ENCODE measurements at places on chromosomes 16 and 17.

DNA sequence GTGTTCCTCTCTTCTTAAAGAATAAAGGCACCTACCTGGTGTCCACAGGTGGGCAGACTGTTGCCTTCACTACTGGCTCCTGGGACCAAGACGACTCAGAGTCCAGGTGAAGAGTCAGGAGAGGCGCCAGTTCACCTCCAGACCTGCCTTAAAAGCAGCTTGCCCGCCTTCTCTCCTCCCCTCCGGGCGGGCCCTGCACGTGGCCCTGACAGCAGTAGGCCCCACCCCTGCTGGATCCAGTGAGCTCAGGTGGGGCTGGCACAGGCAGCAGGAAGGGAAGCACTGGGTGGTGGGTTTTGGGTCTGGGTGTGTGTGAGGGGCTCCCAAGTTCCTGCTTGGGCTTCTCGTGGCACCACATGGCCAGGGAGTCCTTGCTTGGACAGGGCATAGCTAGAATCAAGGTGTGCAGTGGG lies at the start of gene TNS4:
TNS4 (minus strand) TSS at position 125 of the 413 bp plus-strand sequence. CDS start 5,198 bp downstream, outside the sequence.
- no peak for DNase-seq

DNA sequence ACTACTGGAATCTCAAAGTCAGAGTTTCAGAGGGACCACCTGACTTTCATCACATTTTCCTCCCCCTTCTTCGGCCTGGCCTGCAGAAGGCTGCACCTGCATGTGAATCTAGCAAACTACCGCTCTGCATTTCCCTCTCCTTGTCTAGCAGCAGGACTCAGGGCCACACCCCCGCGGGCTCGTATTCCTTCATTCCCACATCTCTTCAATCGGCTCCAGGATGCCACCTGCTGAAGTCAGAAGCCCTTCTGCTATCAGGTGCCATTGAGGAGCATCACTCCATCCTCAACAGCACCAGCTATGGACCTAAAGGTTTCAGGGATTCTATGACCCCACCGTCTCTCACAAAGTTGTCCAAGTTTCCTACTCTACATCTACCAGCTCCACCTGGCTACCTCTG lies 169.5 kb downstream of the VPS53 start:
- DNase-seq: no peak

DNA sequence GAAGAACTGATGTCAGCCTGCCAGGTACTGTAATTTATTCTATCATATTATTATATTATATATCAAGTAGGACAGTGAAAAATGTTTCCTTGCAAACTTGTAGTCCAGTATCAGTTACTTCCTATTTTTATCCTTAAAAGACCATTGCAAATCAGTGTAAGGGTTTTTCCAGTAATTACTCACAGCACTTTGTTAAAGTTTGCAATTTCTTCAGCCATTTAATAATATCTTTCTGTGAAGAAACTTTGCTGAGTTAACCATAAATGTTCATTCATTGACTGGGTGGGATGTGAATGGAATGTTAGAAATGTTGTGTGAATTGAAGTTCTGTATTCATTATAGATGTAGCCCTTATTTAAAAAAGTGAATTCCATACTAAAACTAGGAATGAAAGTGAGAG lies 26.7 kb downstream of the HAPSTR1 start:
- no peak for DNase-seq

- DNase-seq: peak; percentile 57
Observed at GRCh38 chr17:31394544-31394943, 3.1 kb downstream of the RAB11FIP4 start.

DNA sequence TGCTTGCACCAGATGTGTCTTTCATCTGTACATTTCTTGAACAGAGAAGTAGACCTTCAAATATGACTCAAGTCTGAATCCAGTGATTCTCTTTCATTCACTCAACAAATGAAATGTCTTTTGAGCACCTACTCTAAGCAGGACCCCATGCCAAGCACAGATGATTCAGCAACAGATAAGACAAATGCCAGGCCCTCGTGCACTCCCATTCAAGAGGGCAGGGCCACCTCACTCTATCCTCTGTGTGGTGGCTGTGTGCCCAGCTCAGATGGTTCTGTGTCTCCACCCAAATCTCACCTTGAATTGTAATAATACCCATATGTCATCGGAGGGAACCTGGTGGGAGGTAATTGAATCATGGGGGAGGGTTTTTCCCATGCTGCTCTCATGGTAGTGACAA lies 74.1 kb upstream of the NKD1 start:
- DNase-seq: no peak
